ENCODE measurements at places on chromosomes 16 and 17.

- DNase-seq, result no peak
Measured at GRCh38 chr16:11240636-11241473, 15.1 kb downstream of the SOCS1 start.

DNA sequence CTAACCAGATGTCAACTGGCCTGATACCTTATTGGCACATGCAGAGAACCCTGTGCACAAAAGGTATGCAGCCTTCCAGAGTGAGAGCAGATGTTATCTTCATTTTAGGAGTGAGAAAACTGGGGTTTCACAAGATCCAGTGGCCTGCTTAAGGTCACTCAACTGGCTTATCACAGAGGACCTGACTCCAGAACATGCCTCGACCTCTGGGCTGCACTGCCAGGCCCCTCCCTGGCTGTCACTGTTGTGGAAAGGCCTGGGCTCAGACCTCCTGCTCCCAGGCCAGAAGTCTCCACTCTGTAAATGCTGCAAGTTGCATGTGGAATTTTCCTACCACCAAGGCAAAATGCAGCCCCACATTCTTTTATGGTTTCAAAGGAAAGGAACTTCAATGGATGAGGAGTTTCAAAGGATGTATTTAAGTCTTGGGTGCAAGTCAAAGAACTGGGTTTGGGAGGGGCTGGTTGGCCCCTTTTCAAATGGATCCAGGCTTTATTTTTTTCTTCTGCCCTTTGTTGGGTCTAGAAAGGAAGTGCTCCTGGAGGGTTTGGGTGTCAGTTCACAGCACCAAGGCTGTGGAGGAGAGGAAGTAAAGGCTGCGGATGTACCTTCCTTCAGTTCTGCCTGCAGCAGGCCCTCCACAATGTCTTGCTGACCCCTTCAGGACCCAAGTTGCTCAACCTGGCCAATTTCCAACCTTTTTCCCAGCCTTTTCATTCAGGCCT, 30.4 kb upstream of the SMPD3 start:
- no peak for DNase-seq

DNA sequence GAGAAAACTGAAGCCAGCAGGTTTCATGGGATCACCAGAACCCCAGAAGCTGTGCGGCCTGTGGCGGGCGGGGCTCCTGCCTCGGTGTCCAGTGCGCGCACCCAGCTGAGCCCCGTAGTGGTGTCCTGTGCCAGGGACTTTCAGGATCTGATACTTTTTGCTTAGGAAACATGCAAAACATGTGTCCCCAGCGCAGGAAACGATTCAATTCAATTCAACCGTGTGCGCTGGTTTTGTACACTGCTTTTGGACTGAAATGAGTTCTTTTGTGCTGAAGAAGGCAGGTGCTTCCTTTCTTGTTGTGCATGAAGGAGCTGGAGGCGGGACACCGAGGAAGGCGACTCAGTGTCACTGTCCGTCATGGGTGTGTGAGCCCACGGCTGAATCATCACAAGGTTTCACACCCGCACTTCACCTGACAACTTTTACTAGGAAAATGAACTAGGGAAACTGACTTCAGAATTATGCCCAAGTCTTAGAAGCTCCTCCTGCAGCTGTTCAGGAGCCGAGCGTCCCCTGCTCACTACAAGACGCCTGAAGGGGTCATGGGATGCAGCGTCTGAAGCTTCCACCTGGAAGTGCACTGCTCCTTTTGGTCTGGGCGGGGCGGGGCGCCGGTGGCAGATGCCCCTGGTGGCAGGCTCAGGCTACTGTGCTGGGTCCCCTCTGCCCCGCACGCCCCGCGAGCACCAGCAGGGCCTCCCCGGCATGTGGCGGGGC, 31.4 kb upstream of the ZNF750 start:
- DNase-seq, result no peak

- no peak for DNase-seq
Measured at GRCh38 chr16:74249846-74250245, 46.8 kb upstream of the PSMD7 start.

- DNase-seq, result peak; percentile 83
Measured at GRCh38 chr17:4949321-4950074, 1.2 kb upstream of the PFN1 start.

DNA sequence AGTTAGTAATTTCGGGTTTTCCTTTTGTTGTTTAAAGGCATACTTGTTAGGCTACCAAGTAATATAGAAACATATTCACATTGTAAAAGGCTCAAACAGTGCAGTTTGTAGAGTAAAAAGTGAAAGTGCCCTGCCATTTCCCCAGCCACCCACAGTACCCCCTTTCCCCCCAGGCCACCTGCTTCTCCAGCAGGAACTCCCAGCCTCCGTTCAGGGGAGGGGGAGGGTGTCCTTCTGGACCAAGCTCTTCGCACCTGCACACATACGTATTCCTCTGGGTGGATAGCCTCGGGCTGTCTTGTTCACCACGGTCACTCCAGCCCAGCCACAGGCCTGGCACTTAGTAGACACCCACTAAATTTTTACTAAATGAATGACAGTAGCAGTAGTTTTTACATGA, 144.5 kb downstream of the CLEC16A start:
- no peak for DNase-seq

- DNase-seq, result no peak
Measured at GRCh38 chr16:30561089-30561816, 3.1 kb upstream of the ZNF764 start.

GRCh38 chr16:72511171-72511570, 339.2 kb upstream of the PMFBP1 start:
- no peak for DNase-seq

- no peak for DNase-seq
Measured at GRCh38 chr16:21179126-21179982, 20.9 kb downstream of the LDAF1 start.

DNA sequence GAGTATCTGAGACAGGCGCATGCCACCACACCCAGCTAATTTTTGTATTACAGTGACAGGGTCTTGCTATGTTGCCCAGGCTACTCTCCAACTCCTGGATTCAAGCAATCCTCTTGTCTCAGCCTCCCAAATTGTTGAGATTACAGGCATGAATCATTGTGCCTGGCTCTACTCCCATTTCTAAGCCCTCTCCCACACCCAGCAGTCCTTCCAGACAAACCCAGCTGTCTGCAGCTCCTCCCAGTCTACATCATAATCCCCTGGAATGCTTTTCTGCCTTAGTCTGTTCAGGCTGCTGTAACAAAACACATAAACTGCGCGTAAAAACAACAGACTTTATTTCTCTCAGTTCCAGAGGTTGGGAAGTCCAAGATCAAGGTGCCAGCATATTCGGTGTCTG, 144.5 kb downstream of the GRIN2A start:
- no peak for DNase-seq

DNA sequence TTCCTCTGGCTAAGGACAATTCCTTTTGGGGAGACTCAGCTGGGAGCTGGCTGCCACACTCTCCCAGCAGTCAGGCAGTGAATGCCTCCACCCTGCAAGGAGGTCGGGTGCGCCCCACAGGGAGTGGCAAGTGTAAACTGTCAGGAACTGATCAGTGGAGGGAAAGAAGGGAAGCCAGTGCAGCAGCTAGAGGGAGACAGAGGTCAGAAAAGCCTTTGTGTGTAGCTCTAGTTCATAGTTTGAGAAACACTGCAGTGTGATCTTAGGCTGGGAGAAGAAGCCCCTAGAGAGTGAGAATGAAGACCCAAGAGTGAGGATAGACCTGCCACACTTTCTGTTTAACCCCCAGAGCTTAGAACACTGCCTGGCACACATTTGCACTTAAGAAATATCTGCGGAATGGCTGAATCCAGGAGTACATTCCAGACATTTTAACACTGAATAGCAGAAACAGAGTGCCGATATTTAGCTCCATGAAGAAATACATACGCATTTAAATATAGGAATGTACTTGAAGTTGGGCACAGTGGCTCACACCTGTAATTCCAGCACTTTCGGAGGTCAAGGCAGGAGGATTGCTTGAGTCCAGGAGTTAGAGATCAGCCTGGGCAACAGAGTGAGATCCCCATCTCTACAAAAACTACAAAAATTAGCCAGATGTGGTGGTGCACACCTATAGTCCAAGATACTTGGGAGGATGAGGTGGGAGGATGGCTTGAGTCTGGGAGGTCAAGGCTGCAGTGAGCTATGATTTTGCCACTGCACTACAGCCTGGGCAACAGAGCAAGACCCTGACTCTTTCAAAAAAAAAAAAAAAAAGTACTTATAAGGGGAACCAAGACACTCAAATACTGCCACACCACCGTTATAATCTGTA, 11.1 kb upstream of the SLC5A11 start:
- no peak for DNase-seq

DNA sequence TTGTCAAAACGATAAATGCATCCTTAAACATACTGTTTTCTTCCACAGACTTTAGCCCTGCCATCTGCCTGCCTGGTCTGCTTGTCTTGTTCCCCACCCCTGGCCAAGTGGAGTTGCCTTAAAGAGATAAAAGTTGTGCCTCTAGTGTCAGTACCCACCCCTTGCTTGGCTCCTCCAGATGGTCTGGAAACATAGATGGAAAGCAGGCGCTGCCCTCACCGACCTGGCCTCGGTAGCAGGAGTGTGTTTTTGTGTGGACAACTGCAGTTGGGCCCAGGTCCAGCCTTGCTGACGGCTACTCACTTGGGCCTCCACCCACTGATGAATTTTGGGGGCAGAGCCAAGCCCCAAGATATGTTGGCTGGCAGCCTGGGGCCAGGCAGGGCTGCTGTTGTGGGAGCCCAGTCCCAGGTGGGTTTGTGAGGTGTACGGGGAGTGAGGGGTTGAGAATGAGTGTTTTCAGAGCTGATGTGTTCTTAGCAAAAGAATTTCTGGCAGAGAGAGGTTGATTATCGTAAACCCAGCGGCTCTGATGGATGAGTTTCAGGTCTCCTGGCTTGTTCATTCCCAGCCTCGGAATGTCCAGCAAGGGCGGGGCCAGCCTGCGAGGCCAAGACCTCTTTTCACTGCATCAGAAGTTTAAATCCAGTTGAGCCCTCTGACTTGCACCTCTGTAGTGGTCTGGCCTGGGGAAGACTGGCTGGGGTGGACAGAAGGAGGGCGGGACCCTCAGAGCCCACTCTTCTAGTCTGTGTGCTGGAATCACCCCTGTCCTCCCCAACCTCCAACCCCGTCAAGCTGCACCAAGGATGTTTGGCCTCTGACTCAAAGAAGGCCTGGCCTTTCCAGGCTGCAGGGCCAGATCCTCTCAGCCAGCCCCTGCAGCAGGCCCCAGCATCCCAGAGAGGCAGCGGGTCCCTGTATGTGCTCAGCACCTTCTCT, 179.7 kb downstream of the RAB11FIP4 start:
- DNase-seq, result no peak

GRCh38 chr17:7897773-7898172, 9.2 kb downstream of the CHD3 start:
- DNase-seq, result peak; percentile 40

- no peak for DNase-seq
Measured at GRCh38 chr16:50841081-50841886, 99.4 kb downstream of the CYLD start.

GRCh38 chr17:51707216-51707615, 446.9 kb downstream of the UTP18 start:
- DNase-seq, result no peak

DNA sequence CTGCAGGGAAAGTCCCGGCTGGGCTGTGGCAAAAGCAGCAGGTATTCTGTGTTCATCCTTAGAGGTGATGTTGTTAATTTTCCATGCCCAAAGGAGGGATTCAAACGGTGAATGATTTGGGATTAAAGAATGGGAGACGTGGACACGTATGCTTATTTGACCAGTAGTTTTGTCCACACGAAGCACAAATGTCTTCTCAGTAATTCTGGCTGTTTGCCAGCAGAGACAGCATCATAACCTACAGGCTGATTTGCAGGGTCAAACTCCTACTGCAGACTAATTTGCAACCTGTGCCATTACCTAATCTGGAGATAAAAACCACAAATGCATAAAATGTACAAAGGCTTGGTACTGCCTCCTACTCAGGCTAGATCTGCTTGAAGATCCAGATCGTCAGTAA, 14.1 kb downstream of the MTHFSD start:
- DNase-seq, result no peak
